ENCODE measurements at places on chromosomes 4 and X. TPM values are rescaled to one million over a fixed set of nuclear protein-coding genes. Genes with fewer than 3 reads are reported as not detected.

DNA sequence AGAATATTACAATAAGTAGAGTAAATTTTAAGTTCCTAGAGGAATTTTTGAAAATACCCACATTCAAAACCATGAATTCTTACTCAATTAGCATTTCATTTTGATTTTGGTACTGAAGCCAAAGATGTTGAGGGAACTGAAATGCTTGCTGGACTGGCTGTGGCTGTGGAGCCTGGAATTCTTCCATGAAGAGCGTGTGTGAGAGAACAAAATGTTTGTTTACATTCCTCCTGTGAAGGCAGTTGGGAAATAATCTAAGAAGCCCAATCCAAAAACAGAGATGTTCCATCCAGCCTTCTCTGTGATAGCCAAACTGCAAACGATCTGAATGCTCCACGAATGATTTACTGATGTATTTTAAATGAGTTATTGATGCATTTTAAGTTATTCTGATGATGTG is 3.8 kb upstream of the ADH1B start:
- peak; percentile 16 for DNase-seq

DNA sequence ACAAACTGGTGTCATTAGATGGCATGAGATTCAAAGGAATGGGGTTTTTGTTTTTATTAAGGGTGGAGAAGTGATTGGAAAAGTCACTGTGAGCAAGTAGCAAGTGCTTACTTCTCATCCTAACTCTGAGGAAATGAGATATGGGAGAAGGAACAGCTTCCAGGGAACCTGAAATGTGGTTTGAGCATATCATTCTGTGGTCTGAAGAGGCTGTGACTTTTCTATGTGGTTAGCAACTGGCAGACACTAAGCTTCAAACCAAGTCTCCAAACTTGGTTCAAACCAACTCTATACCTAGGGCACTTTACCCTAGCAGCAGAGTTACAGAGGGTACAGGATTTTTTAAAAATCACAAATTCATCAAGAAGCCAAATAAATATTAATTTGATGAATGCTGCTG is 58.2 kb downstream of the DCLK2 start:
- DNase-seq = peak; percentile 37

DNA sequence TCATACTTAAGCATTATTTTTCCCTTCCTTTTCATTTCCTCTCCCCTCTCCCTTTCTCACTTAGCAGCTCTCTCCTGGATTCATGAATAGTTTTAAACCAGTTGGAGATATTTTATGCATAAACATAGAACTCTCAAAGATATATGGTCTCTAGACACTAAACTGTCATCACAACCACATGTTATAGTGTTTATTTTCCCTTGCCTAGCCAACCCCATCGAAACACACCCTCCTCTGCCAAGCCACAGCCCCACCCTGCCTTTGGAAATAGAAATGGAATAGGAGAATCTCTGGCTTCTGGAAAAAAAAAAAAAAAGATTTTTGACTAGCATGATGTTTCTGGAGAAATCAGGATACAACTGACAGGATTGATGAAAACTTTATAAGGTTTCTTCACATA is 64.8 kb upstream of the RBPJ start:
- DNase-seq = peak; percentile 31

- no peak for DNase-seq
These were observed 21.5 kb downstream of the RELL1 start for GRCh38 chr4:37664696-37665095.

GRCh38 chrX:53732797-53733196 is 46.3 kb upstream of the HUWE1 start:
- DNase-seq = no peak

- peak; percentile 43 for DNase-seq
These were observed 17.1 kb upstream of the SMIM20 start for GRCh38 chr4:25896776-25897539.

DNA sequence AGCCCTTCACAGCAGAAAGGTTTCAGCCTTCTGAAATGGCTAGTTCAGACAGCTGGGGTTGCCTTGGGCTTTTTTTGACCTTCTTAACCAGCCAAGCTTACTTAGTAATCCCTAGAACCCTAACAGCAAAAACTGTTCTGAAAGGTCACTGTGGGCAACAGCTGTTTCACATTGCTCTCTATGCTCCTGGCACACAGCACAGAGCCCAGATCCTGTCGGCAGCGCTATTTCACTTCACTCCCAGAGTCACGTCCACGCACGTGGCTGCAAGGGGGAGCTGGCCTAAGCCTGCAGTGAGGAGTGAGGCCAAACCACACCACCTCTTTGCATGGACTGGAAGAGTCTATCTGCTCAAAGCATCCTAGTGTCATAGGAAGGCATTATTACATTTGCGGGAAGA is 32.0 kb upstream of the STS start:
- DNase-seq = no peak

Gene RS1
- 0.17 TPM for total RNA-seq

Gene ARMCX2
- 32.5 TPM for total RNA-seq
